T-helper 17 cell (primary cell): ENCODE measurements at places on chromosomes 2 and 18.
A peak's percentile ranks its signal among the peaks of the same experiment; 100 is the strongest.

DNA sequence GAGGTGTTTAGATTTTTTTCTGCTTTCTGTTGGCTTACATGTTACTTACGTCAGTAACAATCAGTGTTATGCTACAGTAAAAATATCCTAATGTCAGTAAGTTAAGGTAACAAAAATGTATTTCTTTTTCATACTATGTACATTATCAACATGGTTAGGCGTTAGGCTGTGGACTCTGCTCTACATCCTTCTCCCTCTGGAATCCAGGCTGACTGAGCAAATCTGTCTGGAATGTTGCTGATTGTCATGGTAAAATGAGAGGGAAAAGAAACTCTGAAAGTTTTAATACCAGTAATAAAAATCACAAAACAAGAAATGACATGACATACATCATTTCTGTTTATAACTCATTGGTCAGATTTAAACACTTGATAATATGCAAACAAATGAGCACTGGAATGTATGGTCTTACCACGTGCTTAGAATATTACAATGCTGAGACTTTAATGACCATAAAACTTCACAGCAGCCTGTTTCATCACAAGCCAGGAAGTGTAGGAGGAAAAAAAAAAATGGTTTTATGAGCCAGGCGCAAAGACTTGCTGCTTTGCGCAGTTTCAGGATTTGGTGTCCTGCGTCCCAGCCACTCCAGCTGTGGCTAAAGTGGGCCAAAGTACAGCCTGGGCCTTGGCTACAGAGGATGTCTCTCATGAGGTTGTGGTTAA is 252.4 kb downstream of the FSIP2 start:
- no peak for DNase-seq
- no peak overlapping the region for H3K27ac ChIP-seq
- no peak overlapping the region for H3K4me3 ChIP-seq
- H3K4me1 ChIP-seq, result no peaks in the 10 kb centered on the region
- H3K36me3 ChIP-seq, result no peaks in the 10 kb centered on the region
- no peaks in the 10 kb centered on the region for H3K27me3 ChIP-seq

DNA sequence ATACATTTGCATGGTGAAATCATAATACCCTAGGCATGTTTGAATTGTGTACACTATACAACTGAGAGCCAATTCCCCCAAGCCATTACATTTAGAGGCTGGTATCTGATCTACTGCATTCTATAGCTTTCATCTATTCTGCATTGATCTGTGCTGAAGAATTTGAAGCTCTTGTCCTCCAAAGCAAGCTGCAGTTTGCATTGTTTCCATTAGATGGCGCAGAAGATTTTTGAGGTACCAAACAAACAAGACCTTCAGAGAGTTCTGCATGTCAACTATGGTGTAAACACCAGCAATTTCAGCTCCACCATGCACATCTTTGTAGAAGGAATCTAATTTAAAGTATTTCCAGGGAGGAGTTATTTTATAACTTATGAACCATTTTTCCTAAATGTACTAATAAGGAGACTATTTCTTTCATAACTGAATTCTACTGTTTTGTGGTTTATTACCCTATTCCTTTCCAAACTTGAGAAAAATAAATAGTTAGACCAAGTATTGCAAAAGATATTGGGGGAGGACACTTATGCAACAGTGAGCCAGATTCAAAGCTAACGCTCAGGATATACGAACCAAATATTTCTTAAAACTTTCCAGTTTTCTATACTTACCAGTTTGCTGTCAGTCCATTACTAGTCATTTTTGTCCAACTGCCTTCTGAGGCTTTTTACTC is 761.8 kb upstream of the ACVR2A start:
- H3K27me3 ChIP-seq, result peaks cover 11% of the 10 kb centered on the region
- H3K36me3 ChIP-seq, result no peaks in the 10 kb centered on the region
- DNase-seq, result peak; percentile 8
- H3K4me3 ChIP-seq, result no peak overlapping the region
- no peak overlapping the region for H3K27ac ChIP-seq
- peaks cover 5% of the 10 kb centered on the region for H3K4me1 ChIP-seq

GRCh38 chr2:71686781-71687180 is 233.4 kb downstream of the DYSF start:
- H3K27ac ChIP-seq, result no peak overlapping the region
- no peaks in the 10 kb centered on the region for H3K36me3 ChIP-seq
- peaks cover 4% of the 10 kb centered on the region for H3K4me1 ChIP-seq
- DNase-seq, result no peak

DNA sequence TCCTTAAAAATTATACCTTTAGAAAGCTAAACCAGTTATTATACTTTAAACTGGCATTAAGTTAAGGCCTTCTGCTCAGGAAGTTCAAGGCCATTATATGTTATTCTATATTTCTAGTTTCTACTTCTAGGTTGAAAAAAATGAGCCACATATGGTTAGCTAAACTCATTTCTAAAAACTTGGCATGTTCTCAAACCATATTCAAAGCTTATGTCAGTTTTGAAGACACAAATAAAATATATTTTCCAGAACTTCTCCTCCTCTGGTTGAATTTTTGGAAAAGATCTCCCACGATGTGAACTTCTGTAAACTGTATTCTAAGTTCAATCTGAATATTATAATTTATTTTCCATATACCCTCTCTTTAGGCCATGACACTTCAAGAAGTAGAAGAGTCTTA is 103.5 kb downstream of the NYAP2 start:
- peaks cover 25% of the 10 kb centered on the region for H3K27me3 ChIP-seq
- DNase-seq, result no peak
- H3K36me3 ChIP-seq, result no peaks in the 10 kb centered on the region
- no peaks in the 10 kb centered on the region for H3K4me1 ChIP-seq
- H3K4me3 ChIP-seq, result no peak overlapping the region

DNA sequence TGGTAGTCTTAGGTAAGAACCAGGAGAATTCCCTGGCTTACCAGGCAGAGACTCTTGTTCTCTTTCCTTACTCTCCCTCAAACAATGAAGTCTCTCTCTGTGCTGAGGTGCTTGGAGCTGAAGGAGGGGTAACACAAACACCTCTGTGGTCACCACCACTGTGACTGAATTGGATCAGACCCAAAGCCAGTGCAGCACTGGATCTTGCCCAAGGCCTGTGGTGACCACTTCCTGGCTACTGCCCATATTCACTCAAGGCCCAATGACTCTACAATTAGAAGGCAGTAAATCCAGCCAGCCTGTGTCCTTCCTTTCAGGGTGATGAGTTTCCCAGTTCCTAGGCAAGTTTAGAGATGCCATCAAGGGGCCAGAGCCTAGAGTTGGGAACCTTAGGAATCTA is 706.8 kb downstream of the SLC4A3 start:
- no peaks in the 10 kb centered on the region for H3K27me3 ChIP-seq
- H3K27ac ChIP-seq, result no peak overlapping the region
- no peak overlapping the region for H3K4me3 ChIP-seq
- H3K4me1 ChIP-seq, result no peaks in the 10 kb centered on the region
- DNase-seq, result no peak
